ENCODE measurements at places on chromosomes 5 and 9.

GRCh38 chr5:72295539-72295938, 24.5 kb downstream of the MRPS27 start:
- peaks cover 32% of the 10 kb centered on the region for H3K36me3 ChIP-seq
- no peak overlapping the region for H3K4me3 ChIP-seq
- no peak overlapping the region for H3K27ac ChIP-seq
- H3K27me3 ChIP-seq: no peaks in the 10 kb centered on the region
- no peak for DNase-seq

GRCh38 chr5:6926491-6927038, 213.3 kb downstream of the TENT4A start:
- H3K27ac ChIP-seq: no peak overlapping the region
- H3K27me3 ChIP-seq: no peaks in the 10 kb centered on the region
- no peak overlapping the region for H3K4me3 ChIP-seq
- no peak for DNase-seq
- H3K36me3 ChIP-seq: no peaks in the 10 kb centered on the region
- no peaks in the 10 kb centered on the region for H3K4me1 ChIP-seq

DNA sequence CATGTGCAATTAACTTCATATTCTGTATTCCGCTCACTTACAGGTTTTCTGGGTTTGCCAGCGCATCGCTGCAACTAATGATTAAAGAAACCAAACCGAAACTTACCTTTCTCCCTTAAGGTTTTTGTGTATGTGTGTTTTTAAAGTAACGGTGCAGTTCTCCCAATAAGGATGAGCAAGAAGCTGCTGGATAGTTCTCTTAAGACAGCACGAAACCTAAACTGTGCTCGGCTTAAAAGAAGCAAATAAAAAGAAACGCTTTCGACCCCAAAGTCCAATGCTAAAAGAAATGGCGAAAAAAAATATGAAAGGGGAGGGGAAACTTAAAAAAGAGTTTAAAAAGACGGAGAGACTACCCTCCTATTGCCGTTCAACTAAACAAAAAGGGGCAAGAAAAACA, 340 bp downstream of the ELAVL2 start:
- peaks cover 8% of the 10 kb centered on the region for H3K36me3 ChIP-seq
- DNase-seq: no peak
- H3K4me3 ChIP-seq: no peak overlapping the region
- H3K27ac ChIP-seq: no peak overlapping the region
- no peaks in the 10 kb centered on the region for H3K4me1 ChIP-seq
- peaks cover 53% of the 10 kb centered on the region for H3K27me3 ChIP-seq

GRCh38 chr9:125759764-125760129, 12.6 kb downstream of the PBX3 start:
- no peak overlapping the region for H3K4me3 ChIP-seq
- H3K4me1 ChIP-seq: peaks cover 10% of the 10 kb centered on the region
- no peaks in the 10 kb centered on the region for H3K27me3 ChIP-seq
- no peak overlapping the region for H3K27ac ChIP-seq

Data from activated CD4-positive, alpha-beta memory T cell treated with anti-CD3 and anti-CD28 coated beads for 36 hours (primary cell).